ENCODE measurements at places on chromosomes 16 and 17. TPM values are rescaled to one million over a fixed set of nuclear protein-coding genes. Genes with fewer than 3 reads are reported as not detected.

The KRTAP9-8 gene
- total RNA-seq, result not detected

The MAP3K3 gene
- total RNA-seq, result 44.9 TPM

The DNAH17 gene
- 0.15 TPM for total RNA-seq

The KRTAP9-1 gene
- total RNA-seq, result not detected

The SLC38A10 gene
- total RNA-seq, result 52.4 TPM

The ABCC11 gene
- total RNA-seq, result 5.4 TPM

- H3K36me3 ChIP-seq, result no peaks in the 10 kb centered on the region
- no peaks in the 10 kb centered on the region for H3K4me1 ChIP-seq
- DNase-seq, result no peak
- no peaks in the 10 kb centered on the region for H3K27me3 ChIP-seq
- no peak overlapping the region for H3K27ac ChIP-seq
Measured at GRCh38 chr17:16444258-16444886, 29.0 kb downstream of the TRPV2 start.

DNA sequence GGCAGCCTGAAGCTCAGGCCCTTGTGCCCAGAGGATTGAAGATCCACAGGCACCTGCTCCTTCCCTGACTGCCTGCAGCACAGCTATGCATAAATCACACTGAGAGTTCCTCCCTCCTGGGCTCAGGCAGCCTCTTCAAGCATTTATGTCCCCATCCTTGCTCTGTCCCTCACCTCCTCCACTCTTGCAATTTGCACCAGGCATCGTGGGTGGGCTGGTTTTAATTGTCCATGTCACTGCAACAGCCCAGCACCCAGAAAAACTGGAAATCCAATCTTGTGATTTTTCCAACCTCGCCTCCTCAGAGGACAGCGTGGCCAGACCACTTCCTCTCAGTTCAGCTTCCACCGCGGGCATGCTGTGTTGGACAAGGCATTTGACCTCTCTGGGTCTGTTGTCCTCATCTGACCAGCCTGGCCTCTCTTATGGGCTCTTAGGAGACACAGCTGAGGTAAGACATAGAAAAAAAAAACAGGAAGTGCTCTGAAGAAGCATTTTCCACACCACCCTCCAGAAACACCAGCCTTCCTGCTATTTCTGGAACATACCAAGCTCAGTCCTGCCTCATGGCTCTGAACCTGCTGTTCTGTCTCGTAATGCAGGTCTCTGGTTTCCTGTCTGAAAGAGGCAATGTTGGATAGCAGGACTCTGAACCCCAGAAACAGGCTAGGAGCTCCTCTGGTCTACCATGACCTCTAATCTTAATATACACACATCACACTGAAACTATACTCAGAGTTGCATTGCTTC is 8.3 kb downstream of the TMEM114 start:
- H3K36me3 ChIP-seq, result no peaks in the 10 kb centered on the region
- DNase-seq, result no peak
- no peaks in the 10 kb centered on the region for H3K4me1 ChIP-seq

DNA sequence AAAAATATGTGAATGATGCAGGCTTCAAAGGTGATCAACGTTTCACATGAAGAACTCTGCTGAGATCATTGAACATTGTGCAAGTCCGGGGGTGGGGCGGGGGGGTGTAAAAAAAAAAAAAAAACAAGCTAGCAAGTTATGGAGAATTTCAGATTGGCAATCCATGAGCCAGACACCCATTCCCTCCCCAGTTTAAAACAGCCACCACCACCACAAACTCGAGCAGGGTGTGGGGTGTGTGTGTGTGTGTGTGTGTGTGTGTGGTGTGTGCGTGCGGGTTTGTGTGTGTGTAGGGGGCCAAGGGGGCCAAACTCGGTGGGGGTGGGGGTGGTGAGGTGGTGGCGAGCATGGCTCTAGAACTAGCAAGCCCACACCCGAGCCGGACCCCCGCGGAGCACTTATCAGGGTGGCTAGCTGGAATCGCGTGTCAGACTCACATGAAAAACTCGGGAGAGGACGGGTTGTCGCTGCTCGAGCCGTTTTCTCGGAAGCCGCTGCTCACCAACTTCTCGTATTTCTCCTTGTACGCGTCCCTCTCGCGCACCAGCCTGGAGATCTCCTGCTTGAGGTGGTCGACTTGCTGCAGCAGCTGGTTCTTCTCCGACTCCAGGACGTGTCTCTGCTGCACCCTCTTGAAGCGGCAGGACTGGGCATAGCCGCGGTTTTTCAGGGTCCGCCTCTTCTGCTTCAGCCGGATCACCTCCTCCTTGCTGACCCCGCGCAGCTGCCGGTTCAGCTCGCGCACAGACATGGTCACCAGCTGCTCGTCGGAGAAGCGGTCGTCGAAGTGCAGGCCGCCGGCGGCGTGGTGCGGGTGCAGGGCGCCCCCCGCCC is 2.0 kb downstream of the MAF start:
- H3K36me3 ChIP-seq, result no peaks in the 10 kb centered on the region
- peak overlapping the region; percentile 79 for H3K27ac ChIP-seq
- peak; percentile 58 for DNase-seq
- no peaks in the 10 kb centered on the region for H3K27me3 ChIP-seq
- peak overlapping the region; percentile 68 for H3K4me3 ChIP-seq

DNA sequence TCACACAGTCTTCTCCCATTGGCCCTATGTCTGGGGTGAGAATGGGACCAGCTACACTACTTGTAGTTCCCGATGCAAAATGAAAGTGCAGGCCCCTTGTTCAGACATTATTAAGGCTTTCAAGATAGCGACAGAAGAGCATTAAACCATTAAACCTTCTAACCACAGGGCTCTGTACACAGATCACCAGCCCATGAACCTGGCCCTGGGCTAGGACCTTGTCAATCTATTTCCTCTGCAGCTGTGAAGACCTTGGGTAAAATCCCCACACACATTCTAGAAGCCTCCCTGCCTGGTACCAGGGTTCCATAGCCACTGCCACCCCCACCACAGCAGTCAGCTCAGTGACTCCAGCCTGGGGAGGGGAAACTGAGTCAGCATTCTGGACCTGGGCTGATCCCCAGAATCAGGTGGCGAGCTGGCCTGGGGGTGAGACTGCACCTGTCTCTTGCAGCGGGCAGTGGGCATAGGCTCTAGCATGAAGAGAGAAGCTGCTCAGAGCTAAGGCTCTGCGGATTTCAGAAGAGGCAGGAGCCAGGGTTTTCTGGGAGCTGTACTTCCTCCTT is 119.7 kb upstream of the LHX1 start:
- no peaks in the 10 kb centered on the region for H3K36me3 ChIP-seq
- H3K4me3 ChIP-seq, result no peak overlapping the region
- peaks cover 75% of the 10 kb centered on the region for H3K27me3 ChIP-seq
- no peak overlapping the region for H3K27ac ChIP-seq
- no peaks in the 10 kb centered on the region for H3K4me1 ChIP-seq

- H3K27ac ChIP-seq, result peak overlapping the region; percentile 26
- H3K4me3 ChIP-seq, result no peak overlapping the region
- peaks cover 20% of the 10 kb centered on the region for H3K4me1 ChIP-seq
- no peak for DNase-seq
Measured at GRCh38 chr17:45290269-45290765, 26.5 kb downstream of the MAP3K14 start.

DNA sequence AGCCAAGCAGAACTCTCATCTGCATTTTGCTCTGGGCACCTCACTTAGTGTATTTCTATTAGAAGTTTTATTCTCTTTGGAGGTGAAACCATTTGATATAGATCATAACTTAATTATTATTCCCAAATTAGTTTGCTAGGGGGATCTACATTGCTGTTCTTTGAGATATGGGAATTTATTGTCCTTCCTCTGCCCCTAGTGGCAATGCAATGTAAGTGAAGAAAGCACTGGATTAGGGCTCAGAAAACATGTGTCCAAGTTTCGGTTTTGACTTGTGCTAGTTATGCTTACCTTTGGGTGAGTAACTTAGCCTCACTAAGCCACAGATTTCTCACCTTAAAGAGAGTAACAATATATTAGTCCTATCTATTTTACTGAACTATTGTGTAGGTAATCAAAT is 2.9 kb downstream of the KRT39 start:
- H3K4me1 ChIP-seq, result no peaks in the 10 kb centered on the region
- peak overlapping the region; percentile 1 for H3K27ac ChIP-seq
- no peaks in the 10 kb centered on the region for H3K27me3 ChIP-seq
- no peaks in the 10 kb centered on the region for H3K36me3 ChIP-seq

- H3K4me3 ChIP-seq, result no peak overlapping the region
- no peak overlapping the region for H3K27ac ChIP-seq
- peaks cover 95% of the 10 kb centered on the region for H3K27me3 ChIP-seq
Measured at GRCh38 chr16:1073262-1073558, 663 bp downstream of the SSTR5 start.

GRCh38 chr16:67184995-67185650 is 1.4 kb upstream of the MATCAP1 start:
- H3K27ac ChIP-seq, result no peak overlapping the region
- no peak overlapping the region for H3K4me3 ChIP-seq
- H3K27me3 ChIP-seq, result no peaks in the 10 kb centered on the region

DNA sequence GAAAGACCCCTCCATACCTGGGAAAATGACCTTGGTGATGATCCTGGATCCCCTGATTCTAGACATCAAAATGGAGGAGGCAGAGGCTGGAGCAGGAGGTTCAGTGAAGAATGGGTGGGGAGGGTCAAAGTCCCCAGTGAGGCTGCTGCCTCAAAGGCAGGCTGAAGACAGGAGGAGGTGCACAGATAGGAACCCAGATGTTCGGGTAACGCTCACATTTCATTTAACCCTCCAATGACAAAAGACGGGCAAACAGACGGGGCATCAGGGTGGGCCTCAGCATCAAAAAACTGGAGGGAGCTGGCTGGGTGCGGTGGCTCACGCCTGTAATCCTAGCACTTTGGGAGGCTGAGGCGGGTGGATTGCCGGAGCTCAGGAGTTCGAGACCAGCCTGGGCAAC is at the start of gene ANKRD40CL:
ANKRD40CL (minus strand) TSS at position 73 of the 400 bp plus-strand sequence. CDS start 605 bp downstream, outside the sequence.
- no peak within 1 kb of the TSS for H3K4me3 ChIP-seq
- no peaks in the 10 kb centered on the region for H3K27me3 ChIP-seq
- H3K36me3 ChIP-seq, result no peaks in the 10 kb centered on the region
- H3K4me1 ChIP-seq, result no peaks in the 10 kb centered on the region
- H3K27ac ChIP-seq, result no peak within 1 kb of the TSS

DNA sequence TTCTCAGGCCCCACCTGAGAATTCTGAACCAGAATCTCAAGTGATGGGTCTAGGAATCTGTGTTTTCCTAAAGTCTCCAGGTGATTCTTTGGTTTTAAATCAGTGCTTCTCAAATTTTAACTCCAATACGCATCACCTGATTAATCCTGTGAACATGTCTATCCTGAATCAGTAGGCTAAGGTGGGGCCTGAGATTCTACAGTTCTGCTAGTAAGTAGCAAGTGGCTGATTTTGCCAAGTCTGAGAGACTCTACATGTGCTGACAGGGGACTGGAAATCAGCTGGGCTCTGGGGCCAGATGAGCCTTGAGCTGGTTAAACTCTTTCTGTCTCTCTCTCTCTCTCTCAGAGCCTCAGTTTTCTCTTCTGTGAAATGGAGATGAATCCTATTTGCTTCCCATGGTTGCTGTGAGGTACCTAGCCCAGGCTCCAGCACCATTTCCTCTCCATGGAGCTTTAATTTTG is 9.0 kb downstream of the CCR7 start:
- H3K27ac ChIP-seq, result peak overlapping the region; percentile 97
- no peaks in the 10 kb centered on the region for H3K36me3 ChIP-seq
- no peak for DNase-seq
- no peaks in the 10 kb centered on the region for H3K27me3 ChIP-seq
- peaks cover 47% of the 10 kb centered on the region for H3K4me1 ChIP-seq

DNA sequence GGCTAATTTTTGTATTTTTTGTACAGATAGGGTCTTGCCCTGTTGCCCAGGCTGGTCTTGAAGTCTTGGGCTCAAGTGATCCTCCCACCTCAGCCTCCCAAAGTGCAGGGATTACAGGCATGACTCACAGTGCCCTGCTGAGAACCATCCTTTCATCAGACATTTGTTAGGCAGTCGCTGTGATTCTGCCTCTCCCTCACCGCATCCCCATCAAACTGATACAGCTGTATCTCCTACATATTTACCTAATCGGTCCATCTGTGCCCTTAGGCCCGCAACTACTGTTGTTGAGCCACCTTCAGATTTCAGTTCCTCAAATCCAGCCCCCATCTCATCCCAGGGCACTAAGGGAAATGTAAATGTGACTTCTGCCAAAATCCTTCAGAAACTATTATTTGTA is 2.0 kb upstream of the SLC43A2 start:
- no peaks in the 10 kb centered on the region for H3K27me3 ChIP-seq
- DNase-seq, result no peak
- H3K4me1 ChIP-seq, result peaks cover 12% of the 10 kb centered on the region
- H3K36me3 ChIP-seq, result no peaks in the 10 kb centered on the region
- no peak overlapping the region for H3K27ac ChIP-seq

DNA sequence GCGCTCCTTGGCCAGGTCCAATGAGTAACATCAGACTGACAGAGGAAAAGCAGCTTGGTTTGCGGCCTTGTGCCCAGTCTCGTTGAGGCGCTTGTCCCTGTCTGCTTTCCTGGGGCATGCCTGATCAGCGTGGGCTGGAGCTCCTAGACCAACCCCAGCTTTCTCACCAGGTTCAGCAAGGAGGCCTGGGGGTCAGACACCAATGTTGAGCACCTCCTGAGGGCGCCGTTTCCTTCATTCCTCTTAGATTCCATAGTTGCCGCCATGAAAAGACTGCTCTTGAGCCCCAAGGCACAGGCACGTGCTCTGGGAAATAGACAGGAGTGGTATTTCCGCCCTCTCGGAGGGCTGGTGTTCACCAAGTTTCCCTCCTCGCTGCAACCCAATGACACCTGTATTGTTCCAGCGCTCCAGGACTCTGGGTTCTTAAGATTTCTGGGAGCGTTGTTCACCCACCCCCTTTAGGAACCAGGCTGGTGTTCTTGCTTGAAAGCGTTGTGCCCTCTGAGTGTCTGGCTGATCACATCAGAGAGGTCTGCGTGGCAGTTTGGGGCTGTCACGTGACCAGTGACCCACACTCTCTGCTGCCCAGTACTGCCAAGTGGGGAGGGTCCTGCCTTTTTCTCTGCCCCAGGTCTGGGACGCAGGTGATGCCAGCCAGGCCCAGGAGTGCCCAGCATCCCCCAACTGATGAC is 18.0 kb downstream of the KCTD2 start:
- H3K27me3 ChIP-seq, result no peaks in the 10 kb centered on the region
- no peak overlapping the region for H3K27ac ChIP-seq
- DNase-seq, result no peak
- no peaks in the 10 kb centered on the region for H3K4me1 ChIP-seq
- H3K4me3 ChIP-seq, result no peak overlapping the region
- H3K36me3 ChIP-seq, result peaks cover 3% of the 10 kb centered on the region

DNA sequence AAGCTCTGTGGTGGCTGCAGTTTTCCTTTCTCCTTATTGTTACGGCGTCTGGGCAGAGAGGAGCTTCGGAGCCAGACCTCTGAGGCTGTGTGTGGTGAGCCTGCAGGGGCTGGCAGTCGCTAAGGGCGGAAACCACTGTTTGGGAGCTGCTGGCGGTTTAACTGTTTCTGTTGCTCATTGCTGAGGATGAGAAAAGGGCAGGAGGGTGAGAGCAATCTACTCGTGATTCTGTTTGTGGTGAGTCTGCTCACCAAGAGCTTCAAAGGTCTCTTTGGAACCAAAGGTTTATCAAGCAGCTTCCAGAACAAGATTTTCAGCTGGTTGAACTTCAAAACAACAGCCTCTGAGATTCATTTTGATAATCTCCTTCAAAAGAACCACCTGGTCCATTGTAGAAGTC is 143.9 kb downstream of the ANKFN1 start:
- no peak overlapping the region for H3K27ac ChIP-seq
- H3K27me3 ChIP-seq, result no peaks in the 10 kb centered on the region
- no peaks in the 10 kb centered on the region for H3K4me1 ChIP-seq
- no peaks in the 10 kb centered on the region for H3K36me3 ChIP-seq
- no peak overlapping the region for H3K4me3 ChIP-seq
- DNase-seq, result no peak

Data from breast epithelium (tissue), 4 donors.